Activated CD8-positive, alpha-beta memory T cell treated with anti-CD3 and anti-CD28 coated beads for 4 hours (primary cell): ENCODE measurements at places on chromosomes 12 and 14.
A peak's percentile ranks its signal among the peaks of the same experiment; 100 is the strongest.

DNA sequence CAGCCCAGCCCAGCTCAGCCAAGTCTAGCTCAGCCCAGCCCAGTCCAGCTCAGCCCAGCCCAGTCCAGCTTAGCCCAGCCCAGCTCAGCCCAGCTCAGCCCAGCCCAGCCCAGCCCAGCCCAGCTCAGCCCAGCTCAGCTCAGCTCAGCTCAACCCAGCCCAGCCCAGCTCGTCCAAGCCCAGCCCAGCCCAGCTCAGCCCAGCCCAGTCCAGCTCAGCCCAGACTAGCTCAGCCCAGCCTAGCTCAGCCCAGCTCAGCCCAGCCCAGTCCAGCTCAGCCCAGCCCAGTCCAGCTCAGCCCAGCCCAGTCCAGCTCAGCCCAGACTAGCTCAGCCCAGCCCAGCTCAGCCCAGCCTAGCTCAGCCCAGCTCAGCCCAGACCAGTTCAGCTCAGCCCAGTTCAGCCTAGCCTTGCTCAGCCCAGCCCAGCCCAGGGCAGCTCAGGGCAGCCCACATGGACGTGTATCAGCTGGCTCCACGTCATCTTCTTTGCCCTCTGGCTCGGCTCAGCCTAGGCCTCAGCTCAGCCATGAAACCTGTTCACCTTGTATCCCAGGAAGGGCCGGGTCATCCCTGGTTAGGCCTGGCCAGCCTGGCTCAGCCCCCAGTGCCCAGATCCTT, 185.6 kb downstream of the TMEM121 start:
- no peak for DNase-seq

DNA sequence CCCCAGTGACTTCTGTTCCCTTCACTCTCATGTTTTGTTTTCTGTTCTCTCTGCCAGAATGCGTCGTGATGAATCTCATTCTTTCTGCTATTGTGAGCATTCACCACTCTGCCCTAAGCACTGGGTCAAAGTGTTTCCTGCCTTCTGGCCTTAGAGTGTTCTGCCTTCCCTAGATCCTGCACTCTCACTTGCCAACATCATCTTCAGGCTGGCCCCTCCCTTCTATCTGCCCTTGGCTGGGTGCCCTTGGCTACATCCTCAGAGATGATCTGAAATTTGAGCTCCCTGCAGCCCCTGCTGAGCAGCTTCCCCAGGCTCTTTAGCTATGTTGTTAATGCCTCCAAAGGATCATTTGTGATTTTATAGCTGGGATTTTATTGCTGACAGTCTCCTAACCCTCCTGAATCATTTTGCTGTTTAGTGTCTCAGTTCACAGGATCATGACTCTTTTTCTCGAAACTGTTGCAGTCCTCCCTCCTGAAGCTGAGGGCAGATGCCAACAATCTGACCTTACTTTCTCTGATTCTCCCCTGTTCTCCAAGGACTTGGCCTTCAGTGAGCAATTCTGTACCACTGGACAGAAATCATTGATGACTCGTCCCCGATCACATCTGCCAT, 4.5 kb downstream of the DHRS2 start:
- DNase-seq, result no peak

GRCh38 chr14:91866061-91866460, 1.3 kb downstream of the TC2N start:
- DNase-seq, result no peak

GRCh38 chr12:26831951-26832821, 808 bp downstream of the ITPR2 start:
- DNase-seq, result peak; percentile 37

DNA sequence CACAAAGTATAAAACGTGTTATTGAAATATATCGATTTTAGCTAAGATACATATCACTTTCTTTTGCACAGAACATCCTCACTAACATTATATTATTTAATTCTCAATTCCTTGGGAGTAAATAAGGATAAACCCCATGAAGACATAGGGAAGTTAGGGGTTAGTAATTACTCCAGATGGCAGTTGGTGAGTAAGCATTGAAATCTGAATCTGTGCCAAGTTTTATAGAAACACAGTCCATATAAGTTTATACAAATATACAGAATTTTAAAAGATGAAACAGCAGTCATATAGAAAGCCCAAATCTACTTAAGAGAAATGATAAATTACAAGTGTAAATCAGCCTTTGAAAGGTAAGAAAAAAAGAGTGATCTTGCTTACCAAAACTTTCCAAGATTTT, 200.4 kb upstream of the SYT10 start:
- DNase-seq, result no peak

DNA sequence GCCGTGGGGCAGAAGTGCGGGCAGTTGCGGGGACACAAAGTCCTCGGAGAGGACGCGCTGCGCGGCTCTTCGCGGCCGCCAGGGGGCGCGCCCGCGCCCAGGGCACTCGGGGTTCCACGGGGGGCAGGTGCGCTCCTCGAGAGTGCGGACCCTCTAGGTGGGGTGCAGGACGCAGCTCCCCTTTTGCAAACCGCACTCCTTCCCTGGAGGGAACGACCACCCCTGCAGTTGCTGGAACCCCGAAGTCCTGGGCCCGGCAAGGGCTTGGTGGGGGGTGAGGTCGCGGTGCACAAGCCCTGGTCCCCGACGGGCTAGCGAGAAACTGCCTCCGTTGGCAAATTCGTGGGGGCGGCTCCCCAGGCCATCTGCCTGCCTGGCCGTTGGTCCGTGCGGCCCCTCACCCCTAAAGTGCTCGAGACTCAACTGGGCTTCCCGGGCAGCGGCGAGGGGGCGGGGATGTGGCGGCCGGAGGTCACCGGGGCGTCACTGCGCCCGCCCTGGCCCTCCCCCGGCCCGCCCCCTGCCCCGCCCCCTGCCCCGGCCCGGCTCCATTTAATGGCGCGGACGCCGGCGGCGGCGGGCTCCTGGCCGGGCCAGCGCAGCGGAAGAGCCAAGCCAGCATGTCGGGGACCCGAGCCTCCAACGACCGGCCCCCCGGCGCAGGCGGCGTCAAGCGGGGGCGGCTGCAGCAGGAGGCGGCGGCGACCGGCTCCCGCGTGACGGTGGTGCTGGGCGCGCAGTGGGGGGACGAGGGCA, at the start of gene ADSS1:
ADSS1 (plus strand) TSS at position 579 of the 756 bp plus-strand sequence; CDS start at position 621, 42 bp downstream.
- peak; percentile 25 for DNase-seq
